ENCODE measurements at places on chromosomes 5 and 9.

DNA sequence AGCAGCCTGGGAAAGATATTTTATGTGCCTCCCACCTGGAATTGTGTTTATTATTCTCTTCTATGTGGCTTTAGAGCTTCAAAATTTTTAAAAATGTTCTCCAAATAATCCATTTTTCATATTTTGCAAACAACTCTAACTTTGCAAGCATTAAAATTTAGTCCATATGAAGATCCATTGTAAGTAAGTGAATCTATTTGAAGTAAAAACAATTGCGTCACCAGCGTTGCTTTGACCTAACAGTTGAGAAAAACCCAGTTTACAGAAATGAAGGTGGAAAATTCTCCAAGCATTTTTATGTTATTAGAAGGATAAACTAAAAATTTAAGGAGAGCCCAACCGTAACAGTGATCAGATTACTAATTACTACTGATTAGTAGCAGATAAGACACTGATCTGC lies 38.9 kb upstream of the TLX3 start:
- DNase-seq = no peak

GRCh38 chr5:91142386-91142785 lies 240.7 kb downstream of the ARRDC3 start:
- no peak for DNase-seq

GRCh38 chr5:140262839-140263238 lies 40.1 kb downstream of the PFDN1 start:
- no peak for DNase-seq

GRCh38 chr9:2727966-2728613 lies 10.8 kb downstream of the KCNV2 start:
- DNase-seq = peak; percentile 63

GRCh38 chr5:121399879-121400278 lies 451.8 kb upstream of the FTMT start:
- DNase-seq = no peak

- DNase-seq = no peak
Measured at GRCh38 chr5:165143741-165144140, 1638.3 kb downstream of the MAT2B start.

DNA sequence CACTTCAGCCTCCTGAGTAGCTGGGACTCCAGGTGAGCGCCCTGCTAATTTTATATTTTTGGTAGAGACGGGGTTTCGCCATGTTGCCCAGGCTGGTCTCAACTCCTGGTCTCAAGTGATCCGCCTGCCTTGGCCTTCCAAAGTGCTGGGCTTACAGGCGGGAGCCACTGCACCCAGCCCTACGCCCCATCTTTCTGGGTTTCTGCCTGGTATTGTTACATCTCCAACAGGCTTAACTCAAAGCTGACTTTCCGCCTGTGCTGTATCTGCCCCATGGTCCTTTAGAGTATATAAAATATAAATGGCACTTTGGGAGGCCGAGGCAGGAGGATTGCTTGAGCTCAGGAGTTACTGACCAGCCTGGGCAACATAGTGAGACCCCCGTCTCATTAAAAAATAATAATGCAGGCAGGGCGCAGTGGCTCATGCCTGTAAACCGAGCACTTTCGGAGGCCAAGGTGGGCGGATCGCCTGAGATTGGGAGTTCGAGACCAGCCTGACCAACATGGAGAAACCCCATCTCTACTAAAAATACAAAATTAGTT lies 36.5 kb upstream of the GLDC start:
- DNase-seq = no peak

GRCh38 chr5:160445132-160445531 lies 23.5 kb downstream of the PTTG1 start:
- DNase-seq = no peak

DNA sequence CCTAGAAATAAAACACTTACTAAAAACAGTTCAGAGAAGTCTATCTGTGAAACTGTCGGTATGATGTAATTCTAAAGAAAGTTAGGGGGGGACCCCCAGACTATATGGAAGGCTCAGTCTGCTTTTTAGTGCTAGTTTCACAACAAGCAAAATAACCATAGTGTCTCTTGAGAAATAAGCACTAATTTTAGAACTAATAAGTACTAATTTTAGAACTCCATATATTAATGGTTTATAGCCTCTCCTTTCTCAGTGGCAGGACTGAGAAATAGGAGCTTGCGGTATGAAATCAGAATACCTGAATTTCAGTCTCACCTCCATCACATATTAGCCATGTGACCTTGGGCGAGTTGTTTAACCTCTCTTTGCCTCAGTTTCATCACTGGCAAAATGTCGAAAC lies 1.4 kb upstream of the PHF24 start:
- no peak for DNase-seq

DNA sequence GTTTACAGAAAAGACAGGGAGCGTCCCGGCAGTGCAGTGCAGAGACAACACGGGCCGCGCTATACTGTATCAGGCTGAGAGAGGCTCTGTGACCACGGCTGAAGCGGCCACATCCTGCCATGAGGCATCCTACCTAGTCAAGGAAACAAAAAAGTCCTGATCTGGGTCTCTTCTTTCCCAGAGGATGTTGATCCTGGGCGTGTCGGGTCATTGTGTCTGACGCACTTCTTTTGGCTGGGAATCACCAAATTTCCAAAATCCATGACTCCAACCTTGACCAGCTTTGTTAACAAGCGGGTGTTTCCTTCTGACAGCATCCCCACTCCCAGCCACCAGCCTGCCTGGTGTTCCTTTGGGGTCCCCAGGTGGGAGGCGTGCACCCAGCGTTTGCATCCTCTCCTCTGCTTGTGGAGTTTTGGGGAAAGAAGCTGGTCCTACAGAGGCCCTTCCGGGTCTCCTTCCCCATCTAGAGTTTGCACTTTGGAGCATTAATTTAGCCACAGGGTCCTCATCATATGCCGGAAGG lies 91.4 kb upstream of the RAI14 start:
- DNase-seq = no peak

DNA sequence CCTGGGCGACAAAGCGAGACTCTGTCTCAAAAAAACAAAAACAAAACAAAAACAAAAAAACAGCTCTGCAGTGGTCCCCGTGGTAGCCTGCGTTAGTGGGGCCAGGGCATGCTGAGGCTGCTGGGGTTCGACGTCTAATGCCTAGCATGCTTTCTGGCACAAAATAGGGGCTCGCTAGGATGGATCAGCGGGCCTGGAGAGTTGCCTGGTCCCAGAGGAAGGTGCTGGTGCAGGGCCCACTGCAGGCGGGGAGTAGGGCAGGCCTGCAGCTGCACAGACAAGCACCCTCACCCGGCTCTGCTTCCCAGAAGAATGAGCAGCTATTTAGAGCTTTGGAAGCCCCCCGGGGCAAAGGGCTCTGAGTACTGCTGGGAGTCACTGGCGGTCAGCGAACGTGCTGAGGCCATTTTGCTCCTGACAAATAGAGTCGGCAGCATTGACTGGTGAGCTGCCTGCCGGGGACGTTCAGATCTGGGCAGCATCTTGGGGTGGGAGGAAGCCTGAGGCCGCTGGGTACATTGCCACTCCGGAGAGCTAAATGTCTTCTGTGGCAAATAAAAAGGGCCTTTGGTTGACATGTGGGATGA lies 126.7 kb downstream of the OLFM1 start:
- DNase-seq = no peak

- DNase-seq = no peak
Measured at GRCh38 chr9:89418474-89418845, 79.5 kb downstream of the SEMA4D start.

- no peak for DNase-seq
Measured at GRCh38 chr5:128644863-128645262, 106.8 kb upstream of the FBN2 start.

DNA sequence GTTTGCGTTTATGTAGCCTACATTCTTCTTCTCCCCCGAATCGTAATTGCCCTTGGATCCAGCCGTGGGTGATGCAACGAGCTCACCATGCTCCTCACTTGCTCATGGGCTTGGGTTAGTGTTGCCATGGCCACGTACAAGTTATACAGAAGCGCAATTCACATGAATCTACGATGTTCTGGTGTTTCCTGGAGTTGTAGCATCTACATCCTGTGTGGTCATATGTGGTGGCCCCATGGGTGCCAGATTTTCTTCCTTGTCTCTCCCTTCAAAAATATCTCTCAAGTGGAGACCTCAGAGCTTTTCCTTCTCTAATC lies 115.3 kb downstream of the TLE4 start:
- no peak for DNase-seq

DNA sequence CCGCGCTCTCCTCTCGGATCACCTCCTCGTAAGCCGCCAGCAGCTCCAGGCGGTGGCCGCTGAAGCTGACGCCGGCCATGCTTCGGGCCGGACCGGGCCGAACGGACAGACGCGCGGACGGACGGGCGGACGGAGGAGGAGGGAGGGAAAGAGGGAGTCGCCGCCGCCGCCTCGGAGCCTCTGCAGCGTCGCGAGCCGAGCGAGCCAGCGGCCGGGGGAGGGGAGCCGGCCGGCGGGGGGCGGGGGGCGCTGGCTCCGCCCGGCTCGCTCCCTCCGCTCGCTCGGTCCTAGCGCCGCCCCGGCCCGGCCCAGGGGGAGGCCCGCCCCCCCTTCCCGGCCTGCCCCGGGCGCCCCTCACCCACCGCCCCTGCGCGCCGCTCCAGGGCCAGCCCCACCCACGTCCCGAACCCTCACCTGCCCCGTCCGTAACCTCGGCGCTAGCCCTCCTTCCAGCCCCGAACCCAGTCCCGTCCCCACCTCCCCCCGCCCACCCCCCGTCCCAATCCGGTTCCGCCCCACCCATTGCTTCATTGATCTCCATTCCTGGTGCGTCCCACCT lies at the start of gene DBN1:
Gene DBN1 (minus strand): TSS at position 192 of the 559 bp plus-strand sequence. CDS start 113 bp downstream, at position 79.
- peak; percentile 47 for DNase-seq

DNA sequence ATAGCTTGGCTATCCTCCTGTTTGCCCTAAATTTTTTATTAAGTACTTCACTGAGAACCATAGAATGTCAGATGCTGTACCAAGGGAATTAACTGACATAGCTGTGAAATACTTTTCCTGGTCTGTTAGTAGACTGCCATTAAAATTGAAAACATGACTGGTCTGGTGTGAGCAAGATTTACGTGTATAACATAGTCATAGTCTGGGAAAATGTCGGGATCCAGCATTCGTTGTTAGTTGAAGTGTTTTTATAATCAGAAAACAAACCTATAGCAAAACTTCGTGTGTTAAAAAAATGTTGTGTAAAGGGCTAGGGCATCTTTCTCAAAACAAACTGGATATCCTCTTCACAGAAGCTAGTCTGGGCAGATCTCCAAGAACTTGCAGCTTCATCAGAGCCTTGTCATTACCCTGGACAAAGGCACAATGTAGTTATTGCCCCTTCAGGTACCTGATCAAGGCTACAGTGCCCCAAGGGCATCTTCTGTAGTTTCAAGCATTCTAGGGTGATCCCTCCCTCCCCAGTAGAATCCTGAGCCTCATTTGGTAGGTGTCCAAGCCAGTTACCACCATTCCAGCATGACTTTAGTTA lies 454.2 kb upstream of the SGCD start:
- peak; percentile 3 for DNase-seq

GRCh38 chr5:68435611-68436010 lies 220.1 kb downstream of the PIK3R1 start:
- no peak for DNase-seq

GRCh38 chr9:83469722-83470121 lies 68.5 kb downstream of the FRMD3 start:
- no peak for DNase-seq

GRCh38 chr5:177500685-177501522 lies 3.5 kb upstream of the PDLIM7 start:
- DNase-seq = peak; percentile 22

- DNase-seq = no peak
Measured at GRCh38 chr5:180670586-180671359, 21.4 kb upstream of the FLT4 start.

DNA sequence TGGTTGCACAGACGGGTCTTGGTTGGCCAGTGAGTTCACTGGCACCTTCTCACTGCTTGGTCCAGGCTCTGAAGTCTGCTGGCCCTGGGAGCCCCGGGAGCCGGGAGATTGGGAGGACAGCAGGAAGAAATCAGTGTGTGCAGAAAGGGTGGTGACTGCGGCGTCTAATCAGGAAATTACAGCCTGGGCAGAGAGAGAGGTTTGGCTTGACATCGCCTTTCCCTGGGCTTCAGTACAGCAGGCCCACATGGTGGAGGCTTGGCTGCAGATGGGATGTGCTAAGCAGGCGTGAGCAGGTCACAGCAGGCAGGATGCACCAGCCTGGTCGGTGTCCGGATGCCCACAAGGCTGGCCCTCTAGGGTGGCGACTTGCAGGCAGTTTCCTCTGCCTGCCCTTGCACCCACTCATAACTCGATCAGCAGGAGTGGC lies 17.2 kb downstream of the PITX1 start:
- no peak for DNase-seq

GRCh38 chr9:8674536-8674935 lies 875.0 kb upstream of the DMAC1 start:
- DNase-seq = no peak

GRCh38 chr5:158285698-158286097 lies 426.8 kb upstream of the CLINT1 start:
- DNase-seq = no peak

DNA sequence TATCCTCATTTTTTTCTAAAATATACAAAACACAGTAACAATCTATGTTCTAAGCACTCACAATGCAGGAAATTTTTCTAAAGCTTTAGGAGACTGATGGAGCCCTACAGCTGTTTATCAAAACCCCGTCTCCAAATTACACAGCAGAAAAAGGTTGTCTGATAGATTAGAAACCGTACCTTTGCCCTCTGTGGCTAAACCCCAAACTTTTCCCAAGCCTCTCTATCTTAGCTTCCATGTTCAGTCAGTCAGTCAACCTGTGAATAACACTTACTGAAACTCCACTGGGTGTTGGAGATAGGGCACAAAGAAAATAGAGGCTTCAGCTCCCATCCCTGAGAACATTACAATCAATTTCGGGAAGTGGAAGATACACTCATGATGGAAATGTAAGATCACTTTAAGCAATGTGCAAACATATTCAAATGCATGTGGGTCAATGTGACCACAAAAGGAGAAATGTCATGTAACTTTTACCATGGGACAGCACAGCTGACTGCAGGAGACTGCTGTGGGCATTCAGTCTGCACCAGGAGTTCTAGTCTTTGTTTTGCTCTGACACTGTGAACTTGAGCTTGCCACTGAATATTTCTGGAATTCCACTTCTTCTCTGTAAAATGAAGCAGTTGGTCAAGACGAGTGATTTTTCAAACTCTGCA lies 279.5 kb upstream of the PIK3R1 start:
- no peak for DNase-seq

- no peak for DNase-seq
Measured at GRCh38 chr9:28378231-28378630, 805.0 kb upstream of the C9orf72 start.

DNA sequence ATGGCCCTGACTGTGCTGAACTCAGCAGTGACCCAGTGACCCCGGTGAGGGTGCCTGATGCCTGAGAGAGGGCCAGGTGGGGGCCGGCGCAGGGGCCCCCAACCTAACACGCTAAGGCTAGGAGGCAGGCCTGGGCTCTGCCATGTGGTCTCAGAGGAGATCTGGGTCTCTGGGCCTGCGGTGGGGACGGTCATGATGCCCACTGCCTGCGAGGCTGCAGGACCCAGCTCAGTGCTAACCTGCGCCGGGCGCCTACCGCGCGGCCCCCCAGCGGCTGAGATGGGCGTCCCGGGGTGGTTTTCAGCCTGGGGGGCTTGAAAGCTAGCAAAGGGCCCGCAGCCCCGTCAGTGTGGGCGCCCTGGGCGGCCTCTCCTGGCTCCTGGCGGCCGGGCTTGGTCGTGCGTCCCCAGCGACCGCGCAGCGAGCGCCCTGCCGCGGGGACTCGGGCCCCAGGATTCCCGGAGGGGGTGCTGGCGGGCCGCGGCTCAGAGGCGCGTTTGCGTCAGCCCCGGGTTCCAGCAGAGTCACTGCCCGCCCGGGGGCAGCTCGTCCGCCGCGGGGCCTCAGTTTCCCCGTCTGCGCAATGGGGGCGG lies 2.5 kb downstream of the EGFL7 start:
- no peak for DNase-seq

GRCh38 chr9:122228568-122229484 lies at the start of gene LHX6:
TSS of gene LHX6 (minus strand) at chr9:122228957. CDS start at chr9:122228740, 217 bp downstream.
- no peak for DNase-seq
